Hematopoietic multipotent progenitor cell treated with erythropoietin and hydrocortisone succinate and interleukin-3 and kit ligand, for 4 days (in vitro differentiated cells): ENCODE measurements at places on chromosomes 2 and 18.

GRCh38 chr2:199818026-199818425 lies 33.0 kb downstream of the FTCDNL1 start:
- no peak for DNase-seq

DNA sequence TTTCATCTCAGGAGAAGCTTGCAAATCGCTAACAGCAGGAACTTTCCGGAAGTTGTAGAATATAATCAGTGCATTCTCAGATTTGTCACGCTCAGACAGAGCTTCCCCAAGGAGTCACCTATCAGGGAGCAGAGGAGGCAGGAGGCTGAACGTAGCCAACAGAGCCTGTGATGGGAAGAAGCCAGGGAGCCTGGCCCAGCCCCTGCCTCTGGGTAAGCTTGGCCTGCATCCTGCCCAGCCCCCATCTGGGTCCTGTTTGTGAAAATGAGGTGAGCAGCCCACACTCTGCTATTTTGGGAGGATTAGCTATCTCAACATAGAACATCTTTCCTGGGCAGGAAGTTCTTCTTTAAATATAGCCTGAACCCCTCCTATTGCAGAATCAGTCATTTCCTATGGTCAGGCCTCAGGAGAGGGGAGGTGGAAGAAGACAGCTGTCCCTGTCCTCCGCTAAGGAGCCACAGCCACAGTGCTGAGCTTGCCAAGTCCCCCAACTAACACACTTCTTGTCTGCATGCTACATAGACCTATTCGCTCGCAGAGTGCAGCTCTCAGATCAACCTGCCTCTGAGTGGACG lies 19.2 kb upstream of the PKDCC start:
- DNase-seq, result peak; percentile 10

DNA sequence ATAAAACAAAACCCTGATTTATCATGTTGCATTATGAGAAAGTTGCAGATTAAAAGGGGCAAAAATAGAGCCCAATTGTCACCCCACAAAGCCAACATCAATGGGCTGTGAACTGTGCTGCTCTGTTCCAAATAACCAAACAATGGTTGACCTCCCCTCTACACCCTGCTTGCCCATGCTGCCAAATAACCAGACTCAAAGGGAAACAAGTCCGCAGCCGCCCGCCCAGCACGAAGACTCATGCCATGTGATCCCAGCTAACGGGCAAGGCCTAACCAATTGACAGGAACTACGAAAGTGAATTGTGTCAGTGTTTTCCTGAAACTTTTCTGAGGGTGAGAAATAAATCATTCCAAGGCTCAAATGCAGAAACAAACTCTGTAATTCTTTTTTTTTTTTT lies 97.9 kb upstream of the RIOK3 start:
- no peak for DNase-seq

- no peak for DNase-seq
These were observed 163.1 kb downstream of the GFPT1 start for GRCh38 chr2:69223759-69224511.

DNA sequence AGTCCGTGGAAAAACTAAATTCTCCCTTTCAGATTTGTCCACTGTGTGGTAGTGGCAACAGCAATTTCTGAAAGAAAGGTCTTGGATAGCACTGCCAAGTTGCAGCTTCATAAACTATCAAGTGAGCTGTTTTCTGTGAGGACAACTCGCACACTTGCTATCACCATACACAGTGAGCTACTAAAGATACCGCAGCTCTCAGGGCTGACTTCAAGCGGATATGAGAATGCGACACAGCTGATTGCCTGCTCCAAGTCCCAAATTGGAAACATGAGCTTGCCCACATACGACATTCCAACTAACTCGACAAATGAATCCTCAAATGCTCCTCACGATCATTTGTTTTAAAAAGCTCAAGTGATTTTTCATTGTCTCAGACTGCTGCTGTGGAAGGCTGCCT lies 46.2 kb downstream of the E2F6 start:
- no peak for DNase-seq

GRCh38 chr2:29066271-29066860 lies 8.0 kb downstream of the PCARE start:
- DNase-seq, result peak; percentile 17

DNA sequence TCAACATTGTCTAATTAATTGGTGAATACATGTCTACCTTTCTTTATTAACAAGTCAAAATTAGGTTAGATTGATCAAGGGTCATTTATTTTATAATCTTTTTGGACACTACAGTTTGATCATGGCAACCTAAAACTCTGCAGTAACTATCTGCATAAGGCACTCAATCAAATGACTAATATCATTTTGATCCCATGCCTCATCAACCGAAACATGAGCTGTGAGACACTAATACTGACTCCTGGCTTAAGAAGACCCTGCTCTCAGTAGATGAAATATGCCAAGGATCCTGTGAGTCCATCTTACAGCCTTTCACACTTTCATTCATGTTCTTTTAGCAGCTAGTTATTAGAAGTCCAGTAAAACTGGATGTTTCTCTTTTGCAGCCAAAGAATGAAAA lies 169.4 kb upstream of the CAVIN2 start:
- no peak for DNase-seq

GRCh38 chr2:134773335-134773734 lies 54.5 kb upstream of the TMEM163 start:
- DNase-seq, result peak; percentile 59

GRCh38 chr2:102669401-102669800 lies 50.0 kb downstream of the SLC9A2 start:
- DNase-seq, result no peak

DNA sequence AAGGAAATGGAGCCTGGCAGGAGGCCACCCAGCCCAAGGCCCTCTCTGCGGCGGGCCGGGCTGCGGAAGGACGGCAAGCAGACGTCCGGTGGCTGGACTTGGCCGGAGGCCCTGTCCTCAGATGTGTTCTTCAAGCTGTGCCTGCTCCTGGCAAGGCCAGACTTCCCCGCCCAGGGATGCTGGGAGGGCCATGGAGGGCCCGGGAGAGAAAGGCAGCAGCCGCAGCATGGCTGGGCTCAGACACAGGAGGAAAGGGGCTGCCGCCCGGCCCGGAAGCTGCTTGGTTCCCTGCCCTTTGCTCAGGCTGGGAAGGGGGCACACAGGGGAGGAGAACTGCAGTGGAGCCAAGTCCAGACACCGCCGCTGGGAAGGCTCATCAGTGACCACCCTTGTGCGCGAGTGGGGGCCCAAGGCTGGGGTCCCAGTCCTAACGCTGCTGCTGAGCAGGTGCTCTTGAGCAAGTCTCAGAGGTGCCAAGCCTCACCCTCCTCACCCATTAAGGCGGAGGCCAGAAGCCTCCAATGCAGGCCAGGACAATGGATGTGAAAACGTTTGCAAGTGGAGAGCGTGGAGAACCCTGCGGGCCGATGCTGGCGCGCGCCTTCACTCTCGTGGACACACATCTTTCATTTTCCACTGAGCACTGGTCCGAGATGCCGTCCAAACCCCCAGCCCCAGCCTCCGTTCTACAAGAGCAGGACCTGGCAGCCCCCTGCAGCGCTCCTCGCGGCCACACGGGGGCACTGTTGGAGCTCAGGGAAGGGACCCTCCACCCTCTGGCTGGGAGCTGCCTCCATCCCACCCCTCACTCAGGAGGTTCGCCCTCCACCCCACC lies 7.9 kb downstream of the CROCC2 start:
- DNase-seq, result peak; percentile 63

DNA sequence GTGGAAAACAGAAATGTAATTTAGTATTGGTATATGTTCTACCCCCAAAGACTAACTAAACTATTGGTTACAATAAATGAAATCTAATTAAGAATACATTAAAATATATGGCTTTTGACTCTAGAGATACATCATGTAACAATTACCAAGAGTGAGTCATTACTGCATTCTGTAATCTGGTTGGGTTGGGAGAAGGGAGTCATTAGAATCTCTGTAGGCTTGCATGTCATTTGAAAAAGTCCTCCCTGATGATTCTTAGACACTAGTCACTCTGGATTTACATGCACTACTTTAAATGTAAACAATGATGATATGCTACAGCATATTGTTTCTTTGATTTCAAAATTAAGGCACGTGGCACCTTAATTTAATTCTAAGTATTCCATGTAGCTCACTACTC lies 293.4 kb upstream of the CHST9 start:
- no peak for DNase-seq

GRCh38 chr2:57437077-57437476 lies 609.5 kb upstream of the VRK2 start:
- DNase-seq, result no peak

DNA sequence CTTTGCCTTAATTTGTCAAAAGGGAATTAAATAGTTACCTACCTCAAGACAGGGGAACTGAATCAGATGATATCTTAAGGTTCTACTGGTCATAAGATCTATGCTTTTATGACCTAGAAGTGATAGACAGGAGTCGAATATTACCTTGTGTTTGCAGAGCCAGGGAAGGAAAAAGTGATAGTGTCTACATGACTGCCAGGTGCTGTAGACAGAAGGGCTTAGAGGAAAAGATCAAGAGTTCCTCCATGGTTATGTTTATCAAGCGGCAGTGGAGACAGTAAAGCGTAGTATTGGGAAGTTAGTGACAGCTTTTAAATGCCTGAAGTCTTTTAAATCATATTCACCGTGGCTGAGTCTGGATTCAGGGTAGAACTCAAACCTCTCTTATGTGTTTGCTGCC lies 11.9 kb downstream of the CRIM1 start:
- DNase-seq, result no peak

DNA sequence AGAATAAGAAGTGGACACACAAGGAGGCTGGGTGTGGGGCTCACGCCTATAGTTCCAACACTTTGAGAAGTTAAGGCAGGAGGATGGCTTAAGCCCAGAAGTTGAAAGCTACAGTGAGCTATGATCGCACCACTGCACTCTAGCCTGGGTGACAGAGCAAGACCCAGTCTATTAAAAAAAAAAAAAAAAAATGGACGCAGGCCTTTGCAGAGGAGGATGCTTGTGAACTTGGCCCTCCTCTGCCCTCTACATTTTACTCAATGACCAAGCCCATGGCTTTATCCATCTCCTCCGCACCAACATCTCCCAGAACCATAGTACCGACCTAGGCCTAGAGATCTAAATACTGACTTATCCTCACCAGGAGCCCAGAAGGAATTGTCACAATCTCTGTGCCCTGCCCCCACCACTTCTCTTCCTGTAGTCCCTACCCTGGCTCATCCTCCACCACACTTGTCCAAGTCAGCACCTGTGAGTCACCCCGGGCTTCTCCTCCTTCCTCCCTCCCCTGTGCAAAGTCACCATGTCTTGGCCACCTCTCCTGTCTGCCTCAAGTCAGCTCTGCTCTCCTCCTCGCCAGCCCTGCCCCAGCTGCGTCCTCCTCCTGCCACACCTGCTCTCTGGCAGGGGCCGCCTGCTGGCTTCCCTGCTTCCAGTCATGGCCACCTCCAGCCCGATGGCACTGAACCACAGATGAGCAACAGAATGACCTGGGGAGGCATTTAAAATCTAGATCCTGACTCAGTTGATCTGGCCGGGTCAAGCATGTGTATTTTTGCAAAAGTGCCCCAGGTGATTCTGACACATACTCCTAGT lies 35.8 kb upstream of the ASPRV1 start:
- no peak for DNase-seq

DNA sequence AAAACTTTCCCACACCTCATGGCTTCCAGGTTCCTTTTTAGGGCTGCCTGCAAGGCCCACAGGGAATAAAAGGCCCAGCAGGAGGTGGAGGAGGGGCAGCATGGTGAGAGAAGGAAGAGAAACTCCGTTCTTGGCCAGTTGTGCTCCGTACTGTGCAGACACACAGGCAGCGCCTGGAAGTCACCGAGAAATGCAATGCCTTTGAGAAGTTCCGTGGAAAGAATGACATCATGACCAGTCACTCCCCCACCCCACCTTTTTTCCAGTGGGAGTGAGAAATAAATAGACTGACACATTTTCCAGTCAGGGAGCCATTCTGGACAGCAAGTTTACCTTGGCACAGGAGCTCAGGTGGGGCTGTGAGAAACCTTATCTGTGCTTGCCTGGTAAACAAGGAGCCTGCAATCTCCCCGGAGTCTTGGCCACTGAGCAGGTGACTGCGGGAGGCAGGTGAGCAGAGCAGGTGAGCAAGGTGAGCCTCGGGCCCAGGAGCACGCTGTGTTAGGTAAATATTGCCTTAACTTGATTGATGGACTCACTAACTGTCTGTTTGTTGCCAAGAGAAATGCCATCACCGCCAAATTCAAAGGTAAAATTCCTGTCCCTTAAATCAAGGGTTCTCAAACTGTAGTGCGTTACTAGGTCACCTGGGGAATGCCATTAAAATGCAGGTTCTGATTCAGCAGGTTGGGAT lies 13.5 kb upstream of the LBH start:
- DNase-seq, result no peak

GRCh38 chr2:15181092-15181745 lies 379.9 kb downstream of the NBAS start:
- DNase-seq, result no peak

GRCh38 chr2:136386046-136386445 lies 268.1 kb upstream of the CXCR4 start:
- no peak for DNase-seq

DNA sequence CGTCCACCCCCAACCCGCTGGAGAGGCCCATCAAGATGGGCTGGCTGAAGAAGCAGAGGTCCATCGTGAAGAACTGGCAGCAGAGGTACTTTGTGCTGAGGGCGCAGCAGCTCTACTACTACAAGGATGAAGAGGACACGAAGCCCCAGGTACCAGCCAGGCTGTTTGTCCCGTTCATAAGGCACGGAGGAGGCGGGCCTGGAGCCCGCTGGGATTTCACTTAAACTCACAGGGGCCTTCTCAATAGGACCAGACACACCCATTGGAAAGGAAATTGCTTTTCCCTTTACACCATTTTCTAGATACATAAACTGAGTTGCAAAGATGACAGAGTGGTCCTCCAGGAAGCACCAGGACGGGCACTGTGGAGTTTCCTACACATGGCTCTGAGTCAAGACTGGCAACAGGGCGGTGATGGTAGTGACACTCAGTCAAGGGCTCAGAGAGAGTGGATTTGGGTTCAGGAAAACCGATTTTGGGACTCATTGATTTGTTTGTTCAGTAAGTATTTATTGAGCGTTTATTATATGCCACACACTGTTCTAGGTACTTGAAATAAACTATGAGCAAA lies 40.7 kb downstream of the ARHGAP25 start:
- DNase-seq, result peak; percentile 24

DNA sequence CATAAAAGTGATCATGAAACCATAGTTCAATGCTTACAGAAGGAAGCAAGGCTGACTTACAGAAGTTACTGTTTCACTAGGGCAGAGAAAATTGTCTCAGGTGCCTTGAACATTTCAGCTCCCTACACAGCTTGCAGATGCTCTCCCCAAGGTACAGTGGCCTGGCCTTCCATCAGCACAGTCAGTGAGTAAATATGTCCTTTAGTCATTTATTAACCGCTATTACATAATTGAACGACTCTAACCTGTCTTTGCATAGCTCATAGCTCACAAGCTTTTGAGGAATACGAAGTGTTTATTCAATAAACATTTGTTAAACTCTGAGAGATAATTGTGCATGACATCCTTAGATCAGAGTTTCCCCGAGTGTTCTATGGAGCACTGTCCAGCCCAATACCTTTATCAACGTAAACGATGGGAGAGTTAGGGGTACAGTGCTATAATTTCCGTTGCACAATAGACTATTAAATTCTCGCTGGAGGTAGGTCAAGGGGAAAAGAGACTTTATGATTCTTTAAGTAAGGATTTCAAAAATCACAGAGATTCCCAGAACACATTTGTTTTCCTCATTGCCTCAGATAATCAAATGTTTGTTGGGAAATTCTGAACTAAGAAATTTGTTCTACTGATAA lies 677.8 kb downstream of the TSN start:
- no peak for DNase-seq

GRCh38 chr2:1541819-1542475 lies 128.7 kb downstream of the TPO start:
- no peak for DNase-seq

- DNase-seq, result no peak
These were observed 2.0 kb downstream of the SUPT7L start for GRCh38 chr2:27661371-27661770.

- DNase-seq, result peak; percentile 35
These were observed 1.2 kb upstream of the NPAS2 start for GRCh38 chr2:100818606-100819369.
